ENCODE measurements at places on chromosomes 2 and 18. TPM values are rescaled to one million over a fixed set of nuclear protein-coding genes. Genes with fewer than 3 reads are reported as not detected.

Gene CBLN2
- total RNA-seq, result not detected

Gene KLHL30
- 15.8 TPM for total RNA-seq

Gene VIL1
- total RNA-seq, result not detected

Gene IL37
- total RNA-seq, result not detected

Gene PNO1
- 15.6 TPM for total RNA-seq

Gene EPC2
- total RNA-seq, result 19.1 TPM

Gene ASB18
- total RNA-seq, result 2.7 TPM

Gene ANKRD30B
- total RNA-seq, result not detected

Gene SCYGR2
- not detected for total RNA-seq

Gene UGT1A4
- total RNA-seq, result not detected

Gene PSMA8
- not detected for total RNA-seq

Gene ABCG5
- total RNA-seq, result not detected

Gene UGT1A8
- total RNA-seq, result not detected

Gene SPP2
- total RNA-seq, result not detected

Gene VAMP5
- total RNA-seq, result 84.7 TPM

Gene COL4A4
- total RNA-seq, result 18.7 TPM

Gene IL1F10
- not detected for total RNA-seq

Gene SKOR2
- total RNA-seq, result not detected

Gene MYCN
- total RNA-seq, result 0.73 TPM

Gene UGT1A10
- not detected for total RNA-seq

Gene DNER
- 6.2 TPM for total RNA-seq

Gene ARHGAP28
- total RNA-seq, result 3.5 TPM

Gene PIKFYVE
- total RNA-seq, result 17.2 TPM

Gene INPP1
- 43.6 TPM for total RNA-seq

Gene KIF3C
- total RNA-seq, result 5.3 TPM

Gene MORN2
- total RNA-seq, result 12.8 TPM

Gene ICOS
- total RNA-seq, result not detected

Gene YES1
- 32.6 TPM for total RNA-seq

Gene MALL
- total RNA-seq, result 14.0 TPM

Gene C2orf68
- total RNA-seq, result 21.3 TPM

Gene SPC25
- total RNA-seq, result 0.85 TPM

Gene PLCD4
- total RNA-seq, result 3.0 TPM

Gene C2orf49
- 15.6 TPM for total RNA-seq

Gene DPP10
- 0.38 TPM for total RNA-seq

Gene TDRD15
- not detected for total RNA-seq

Gene SH3RF3
- 8.8 TPM for total RNA-seq

Gene NLRC4
- 1.7 TPM for total RNA-seq

Gene GYPC
- total RNA-seq, result 86.8 TPM

Gene IL36G
- not detected for total RNA-seq

Gene REG3A
- total RNA-seq, result not detected

Gene ARHGEF4
- 8.3 TPM for total RNA-seq

Gene EVX2
- total RNA-seq, result not detected

Gene RGPD4
- total RNA-seq, result not detected

Gene CHPF
- 72.4 TPM for total RNA-seq

Gene DOK6
- total RNA-seq, result 11.2 TPM

Gene FTCDNL1
- total RNA-seq, result 3.4 TPM

Gene ABCA12
- total RNA-seq, result not detected

Gene TMEM17
- 1.3 TPM for total RNA-seq

Gene CD226
- total RNA-seq, result 1.3 TPM

Gene KRTCAP3
- not detected for total RNA-seq
